Right renal pelvis (tissue), 4 donors: ENCODE measurements at places on chromosomes 6 and 20. TPM values are rescaled to one million over a fixed set of nuclear protein-coding genes. Genes with fewer than 3 reads are reported as not detected.

DNA sequence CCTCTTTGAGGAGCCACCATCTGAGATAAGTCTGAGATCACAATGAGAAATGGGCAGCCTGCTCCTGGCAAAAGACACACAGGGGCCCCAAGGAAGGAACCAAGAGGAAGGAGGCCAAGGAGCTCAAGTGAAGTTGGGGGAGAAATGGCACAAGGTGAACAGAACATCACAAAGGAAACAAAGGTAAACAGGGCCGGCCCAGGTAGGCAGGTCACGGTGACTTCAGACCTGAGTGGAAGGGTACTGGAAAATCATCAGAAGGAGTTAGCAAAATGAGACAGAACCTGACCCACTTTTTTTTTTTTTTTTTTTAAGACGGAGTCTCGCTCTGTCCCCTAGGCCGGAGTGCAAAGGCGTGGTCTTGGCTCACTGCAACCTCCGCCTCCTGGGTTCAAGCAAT is 11.3 kb downstream of the ZMYND8 start:
- no peak for DNase-seq

- DNase-seq, result no peak
Observed at GRCh38 chr6:3405679-3406078, 51.2 kb downstream of the SLC22A23 start.

DNA sequence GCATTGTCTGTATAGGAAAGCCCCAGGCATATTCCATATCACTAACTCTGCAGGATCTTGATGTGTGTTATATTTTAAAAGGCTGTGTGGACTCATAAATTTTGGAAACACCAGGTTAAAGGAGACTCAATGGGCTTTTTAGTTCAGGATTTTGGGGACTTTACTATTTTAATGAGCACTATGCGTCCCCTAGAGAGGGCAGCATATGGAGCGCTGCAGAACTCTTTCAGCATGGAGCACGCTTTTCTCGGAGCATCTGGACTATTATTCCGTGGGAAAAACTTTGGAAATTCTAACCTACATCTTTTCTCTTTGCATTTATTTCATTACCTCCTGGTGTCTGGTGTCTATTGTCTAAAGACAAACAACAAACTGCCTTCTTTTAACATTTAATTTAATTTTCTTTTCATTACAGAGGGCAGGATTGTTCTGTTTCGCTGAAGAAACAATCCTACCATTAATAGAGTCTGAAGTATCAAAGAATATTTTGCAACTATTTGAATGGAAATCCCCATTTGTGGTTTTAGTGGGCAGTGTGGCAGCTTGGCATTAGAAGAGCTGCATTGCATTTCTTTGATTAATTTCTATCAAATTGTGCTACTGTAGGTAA is 399.9 kb upstream of the HSF2 start:
- no peak for DNase-seq

DNA sequence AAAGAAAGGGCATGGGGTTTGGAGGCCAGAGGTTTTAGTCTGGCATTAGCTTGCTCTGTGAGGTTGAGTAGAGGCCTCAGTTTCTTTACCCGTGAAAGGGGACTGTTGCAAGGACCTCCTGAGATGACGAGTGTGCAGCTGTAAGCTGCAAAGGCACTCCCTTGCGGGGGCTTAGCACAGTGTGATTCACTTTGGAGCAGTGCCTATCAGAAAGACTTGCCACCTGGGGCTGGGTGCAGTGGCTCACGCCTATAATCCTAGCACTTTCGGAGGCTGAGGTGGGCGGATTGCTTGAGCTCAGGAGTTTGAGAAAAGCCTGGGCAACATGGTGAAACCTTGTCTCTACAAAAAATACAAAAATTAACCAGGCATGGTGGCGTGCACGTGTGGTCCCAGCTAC is 7.5 kb upstream of the BAK1 start:
- DNase-seq, result no peak

- no peak for DNase-seq
Observed at GRCh38 chr6:139027620-139028182, 844 bp upstream of the ABRACL start.

DNA sequence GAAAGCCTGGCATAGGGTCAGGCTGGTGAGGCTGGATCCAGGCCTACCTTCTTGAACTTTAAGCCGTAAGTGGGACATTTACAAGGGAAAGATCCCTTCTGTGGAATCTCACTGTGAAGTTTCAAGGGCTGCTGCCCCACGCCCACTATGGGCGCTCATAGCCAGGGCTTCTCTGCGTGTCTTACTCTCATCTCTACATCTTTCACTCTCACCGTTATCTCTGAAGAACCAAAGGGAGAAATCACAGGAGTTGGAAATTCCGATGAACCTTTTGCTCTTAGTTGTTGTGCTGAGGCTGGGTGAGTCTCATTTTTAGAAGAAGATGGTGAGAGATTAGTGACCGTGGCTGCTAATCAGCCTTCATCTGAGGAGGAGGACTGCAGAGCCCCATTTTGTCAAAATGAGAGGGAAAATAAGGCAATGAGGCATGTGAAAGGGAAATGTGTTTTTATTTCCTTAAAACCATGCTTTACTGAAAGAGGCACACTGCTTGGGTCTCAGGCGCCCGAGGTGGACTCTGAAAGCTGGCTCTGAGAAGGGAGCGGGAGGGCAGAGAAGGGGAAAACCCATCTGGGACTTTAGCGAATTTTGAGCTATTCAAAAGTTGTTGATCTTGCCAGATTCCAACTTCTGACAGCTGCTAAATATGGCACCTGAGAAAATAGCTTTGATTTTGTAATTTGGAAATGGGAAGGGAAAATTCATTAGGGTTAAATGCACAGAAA is 301.5 kb downstream of the CLIC5 start:
- DNase-seq, result no peak

DNA sequence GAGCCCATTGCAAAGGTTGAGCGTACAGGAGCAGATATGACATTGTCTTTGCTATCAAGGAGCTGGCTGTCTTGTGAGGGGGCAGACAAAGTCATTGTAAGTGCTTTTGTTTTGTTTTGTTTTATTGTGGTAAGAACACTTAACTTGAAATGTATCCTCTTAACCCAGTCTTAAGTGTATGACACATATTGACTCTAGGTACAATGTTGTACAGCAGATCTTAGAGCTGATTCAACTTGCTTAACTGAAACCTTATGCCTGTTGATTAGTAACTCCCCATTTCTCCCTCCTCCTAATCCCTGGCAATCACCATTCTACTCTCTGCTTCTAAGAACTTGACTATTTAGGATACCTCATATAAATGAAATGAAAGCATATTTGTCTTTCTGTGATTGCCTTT is 429.0 kb downstream of the BMP2 start:
- DNase-seq, result no peak

GRCh38 chr20:47917549-47918070 is 132.3 kb upstream of the SULF2 start:
- DNase-seq, result no peak

GRCh38 chr6:6696867-6697531 is 108.5 kb downstream of the LY86 start:
- peak; percentile 63 for DNase-seq

- DNase-seq, result no peak
Observed at GRCh38 chr6:43983632-43984031, 143.6 kb downstream of the MRPL14 start.

DNA sequence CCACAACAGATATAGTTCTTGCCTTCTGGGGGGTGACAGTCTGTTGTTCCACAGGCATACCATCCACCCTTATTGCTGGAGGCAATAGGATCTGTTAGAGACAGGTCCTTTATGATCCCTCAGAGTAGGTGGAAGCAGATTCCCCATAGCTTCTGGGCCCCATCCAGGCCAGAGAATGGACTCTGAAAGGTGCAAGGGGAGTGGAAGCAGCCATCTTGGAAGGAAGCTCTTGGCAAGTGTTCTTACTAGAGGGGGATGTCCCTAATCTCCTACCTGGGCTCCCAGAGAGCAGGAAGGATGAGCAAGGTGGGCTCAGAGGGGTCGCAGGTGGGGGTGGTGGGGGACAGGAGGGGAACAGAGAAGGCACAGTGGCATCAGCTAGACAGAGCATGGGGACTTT is 33.4 kb downstream of the CEBPB start:
- no peak for DNase-seq

DNA sequence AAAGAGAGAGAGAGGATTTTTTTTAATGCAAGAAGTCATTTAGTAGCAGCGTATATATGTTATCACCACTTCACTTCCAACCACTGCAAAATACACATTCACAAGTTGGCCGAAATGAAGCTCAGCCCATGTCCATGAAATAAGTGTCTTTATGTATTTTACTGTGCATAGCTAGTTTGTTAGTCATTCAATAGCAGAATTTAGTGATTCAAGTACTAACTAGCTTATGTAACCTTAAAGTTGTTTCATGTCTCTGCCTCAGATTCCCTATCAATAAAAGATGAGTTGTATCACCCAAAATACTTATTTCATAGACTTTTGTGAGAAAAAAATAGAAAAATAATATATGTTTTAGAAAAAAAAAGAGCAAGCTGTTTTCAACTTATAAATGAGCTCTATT is 153.7 kb upstream of the PRDM1 start:
- DNase-seq, result no peak

GRCh38 chr6:126876446-126876845 is 242.0 kb upstream of the RSPO3 start:
- no peak for DNase-seq

- DNase-seq, result no peak
Observed at GRCh38 chr6:81950877-81951276, 198.4 kb upstream of the TENT5A start.

DNA sequence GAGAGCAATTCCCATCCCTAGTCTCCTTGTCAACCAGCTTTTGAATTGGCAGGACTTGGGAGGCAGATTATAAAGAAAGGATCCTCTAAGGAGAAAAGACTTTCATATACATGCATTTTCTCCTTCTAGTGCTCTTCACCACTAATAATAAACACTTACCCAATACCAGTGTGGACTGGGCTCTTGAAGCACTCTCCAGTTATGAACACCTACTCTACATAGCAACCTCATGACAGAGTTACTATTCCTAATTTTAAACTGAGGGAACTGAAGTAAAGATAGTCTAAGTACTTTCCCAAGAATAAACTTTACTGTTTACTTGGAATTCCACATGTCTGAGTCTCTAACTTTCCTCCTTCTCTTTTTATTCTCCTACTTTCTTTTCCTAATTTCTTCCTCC is 4.8 kb downstream of the COL9A1 start:
- no peak for DNase-seq

DNA sequence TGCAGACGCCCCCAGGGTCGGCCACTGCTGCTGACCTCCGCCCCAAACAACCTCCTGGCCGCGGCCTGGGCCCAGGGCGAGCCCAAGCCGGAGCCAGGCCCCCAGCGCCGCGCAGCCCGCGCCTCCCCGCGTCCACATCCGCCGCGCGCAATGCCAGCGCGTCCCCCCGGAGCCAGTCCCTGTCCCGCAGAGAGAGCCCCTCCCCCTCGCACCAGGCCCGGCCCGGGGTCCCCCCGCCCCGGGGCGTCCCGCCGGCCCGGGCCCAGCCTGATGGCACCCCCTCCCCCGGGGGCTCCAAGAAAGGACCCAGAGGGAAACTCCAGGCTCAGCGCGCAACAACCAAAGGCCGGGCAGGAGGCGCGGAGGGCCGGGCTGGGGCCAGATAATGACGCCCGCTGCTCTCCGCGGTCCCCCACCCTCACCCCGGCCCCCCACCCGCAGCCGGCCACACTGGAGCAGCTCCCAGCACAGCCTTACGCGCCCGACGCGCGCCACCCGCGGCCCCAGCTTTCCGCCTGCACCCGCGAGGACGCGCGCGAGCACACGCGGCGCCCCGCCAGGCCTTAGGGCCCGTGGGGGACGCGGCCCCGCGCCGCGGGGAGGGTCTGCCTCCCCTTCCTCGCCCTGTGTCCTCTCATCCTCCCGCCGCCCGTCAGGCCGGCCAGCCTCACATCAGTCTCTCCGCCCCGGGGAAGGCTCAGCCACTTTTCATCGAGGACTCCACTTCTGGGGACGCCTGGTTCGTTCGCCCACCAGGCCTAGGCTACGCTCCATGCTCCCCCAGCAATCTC is 12.9 kb upstream of the SLC22A7 start:
- DNase-seq, result no peak

DNA sequence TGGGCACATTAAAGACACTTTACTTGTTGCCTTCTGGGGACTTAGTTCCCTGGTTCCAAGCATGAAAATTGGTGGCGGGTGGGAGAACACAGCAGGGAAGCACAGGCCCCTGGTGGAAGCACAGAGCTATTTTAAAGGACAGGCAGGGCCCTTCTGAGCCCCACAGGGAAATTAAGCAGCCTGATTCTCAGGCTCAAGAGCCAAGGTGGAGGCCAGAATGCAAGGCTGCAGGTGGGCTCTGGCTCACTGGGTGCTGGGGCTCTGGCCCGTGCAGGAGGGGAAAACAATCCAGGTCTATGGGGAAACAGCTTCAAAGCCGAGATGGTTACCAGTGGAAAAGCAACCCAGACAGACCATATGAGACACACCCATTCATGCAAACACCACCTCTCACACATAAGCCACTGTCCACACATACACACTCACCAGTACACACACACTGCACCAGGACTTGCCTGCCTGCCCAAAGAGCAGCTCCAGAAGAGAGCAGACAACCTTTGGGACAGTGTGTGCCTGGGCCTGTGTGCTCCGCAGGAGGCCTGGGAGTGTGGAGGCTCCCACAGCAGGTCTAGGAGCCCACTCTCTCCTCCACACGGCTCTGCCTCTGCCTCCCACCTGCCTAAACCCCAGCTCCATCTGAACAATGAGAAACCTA is 30.6 kb downstream of the TFEB start:
- no peak for DNase-seq

- no peak for DNase-seq
Observed at GRCh38 chr6:28841290-28841689, 82.5 kb downstream of the TRIM27 start.

Gene VSX1
- polyA plus RNA-seq, result not detected

Gene ANGPT4
- polyA plus RNA-seq, result 0.34 TPM

Gene ZSWIM3
- polyA plus RNA-seq, result 5.1 TPM

Gene MATN4
- polyA plus RNA-seq, result 0.20 TPM

Gene AKAP12
- 168 TPM for polyA plus RNA-seq

Gene HEY2
- polyA plus RNA-seq, result 7.0 TPM

Gene CST9
- not detected for polyA plus RNA-seq

Gene PLEKHG1
- 36.6 TPM for polyA plus RNA-seq

Gene SCRT2
- polyA plus RNA-seq, result 0.04 TPM

Gene FAM83B
- polyA plus RNA-seq, result 11.5 TPM
